ENCODE measurements at places on chromosomes 2 and 18. TPM values are rescaled to one million over a fixed set of nuclear protein-coding genes. Genes with fewer than 3 reads are reported as not detected.

The SS18 gene
- 129 TPM for total RNA-seq

The UPP2 gene
- not detected for total RNA-seq

The CDK5R2 gene
- not detected for total RNA-seq

The SLC16A14 gene
- total RNA-seq, result 1.0 TPM

The BARD1 gene
- 8.9 TPM for total RNA-seq

The RASGRP3 gene
- total RNA-seq, result 0.45 TPM

The AQP12B gene
- total RNA-seq, result not detected

The CPLX4 gene
- total RNA-seq, result not detected

The NCKAP5 gene
- under 0.01 TPM for total RNA-seq

The TBC1D8 gene
- total RNA-seq, result 4.4 TPM

The NAPG gene
- 18.3 TPM for total RNA-seq

The CNDP1 gene
- total RNA-seq, result 0.15 TPM

The DSG2 gene
- total RNA-seq, result 11.0 TPM

The BBS5 gene
- total RNA-seq, result 4.6 TPM

The CFC1 gene
- total RNA-seq, result not detected

The IL36B gene
- total RNA-seq, result not detected

The ASB18 gene
- not detected for total RNA-seq

The MBD5 gene
- 7.0 TPM for total RNA-seq

The TMEM185B gene
- 29.4 TPM for total RNA-seq

The PTPRN gene
- 9.8 TPM for total RNA-seq

The CLEC4F gene
- total RNA-seq, result not detected

The COL4A4 gene
- total RNA-seq, result 0.15 TPM

The EPB41L3 gene
- 36.8 TPM for total RNA-seq

The UGT1A5 gene
- total RNA-seq, result not detected

The IL1RL2 gene
- 0.74 TPM for total RNA-seq

The DSEL gene
- 18.0 TPM for total RNA-seq

The CYP26B1 gene
- total RNA-seq, result not detected

The HOXD12 gene
- total RNA-seq, result not detected

The RMC1 gene
- total RNA-seq, result 21.6 TPM
